GF-D8 (cell line): ENCODE measurements at places on chromosomes 2 and 18.
A peak's percentile ranks its signal among the peaks of the same experiment; 100 is the strongest.

GRCh38 chr2:150621526-150622213, 134.2 kb upstream of the RND3 start:
- DNase-seq = no peak

DNA sequence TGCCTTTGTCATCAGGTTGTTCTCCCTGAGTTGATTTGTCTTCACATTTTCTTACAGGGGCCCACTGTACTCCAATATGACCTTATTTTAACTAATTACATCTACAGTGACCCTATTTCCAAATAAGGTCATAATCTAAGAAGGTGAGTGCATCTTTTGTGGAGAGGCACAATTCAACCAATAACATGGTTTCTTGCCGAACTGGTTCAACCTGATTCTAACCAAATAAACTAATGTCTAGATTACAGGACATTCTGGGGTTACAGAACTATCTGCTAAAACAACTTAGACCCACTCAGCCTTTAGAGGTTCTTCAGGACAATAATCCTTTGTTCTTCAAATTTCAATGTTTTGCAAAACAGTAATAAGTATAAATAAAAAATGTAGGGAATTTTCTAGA, 496.5 kb upstream of the SOX11 start:
- DNase-seq = no peak

DNA sequence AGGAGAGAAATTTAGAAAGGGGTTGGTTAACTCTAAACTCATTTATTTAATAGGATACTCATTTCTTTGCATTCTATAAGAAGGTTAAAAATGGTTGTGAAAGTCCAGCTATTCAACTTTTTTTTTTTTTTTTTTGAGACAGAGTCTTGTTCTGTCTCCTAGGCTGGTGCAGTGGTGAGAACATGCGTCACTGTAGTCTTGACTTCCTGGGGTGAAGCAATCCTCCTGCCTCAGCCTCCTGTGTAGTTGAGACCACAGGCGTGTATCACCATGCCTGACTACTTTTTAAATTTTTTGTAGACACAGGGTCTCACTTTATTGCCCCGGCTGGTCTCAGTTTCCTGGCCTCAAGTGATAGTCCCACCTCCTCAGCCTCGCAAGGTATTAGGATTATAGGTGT, 11.9 kb downstream of the ELP2 start:
- no peak for DNase-seq

DNA sequence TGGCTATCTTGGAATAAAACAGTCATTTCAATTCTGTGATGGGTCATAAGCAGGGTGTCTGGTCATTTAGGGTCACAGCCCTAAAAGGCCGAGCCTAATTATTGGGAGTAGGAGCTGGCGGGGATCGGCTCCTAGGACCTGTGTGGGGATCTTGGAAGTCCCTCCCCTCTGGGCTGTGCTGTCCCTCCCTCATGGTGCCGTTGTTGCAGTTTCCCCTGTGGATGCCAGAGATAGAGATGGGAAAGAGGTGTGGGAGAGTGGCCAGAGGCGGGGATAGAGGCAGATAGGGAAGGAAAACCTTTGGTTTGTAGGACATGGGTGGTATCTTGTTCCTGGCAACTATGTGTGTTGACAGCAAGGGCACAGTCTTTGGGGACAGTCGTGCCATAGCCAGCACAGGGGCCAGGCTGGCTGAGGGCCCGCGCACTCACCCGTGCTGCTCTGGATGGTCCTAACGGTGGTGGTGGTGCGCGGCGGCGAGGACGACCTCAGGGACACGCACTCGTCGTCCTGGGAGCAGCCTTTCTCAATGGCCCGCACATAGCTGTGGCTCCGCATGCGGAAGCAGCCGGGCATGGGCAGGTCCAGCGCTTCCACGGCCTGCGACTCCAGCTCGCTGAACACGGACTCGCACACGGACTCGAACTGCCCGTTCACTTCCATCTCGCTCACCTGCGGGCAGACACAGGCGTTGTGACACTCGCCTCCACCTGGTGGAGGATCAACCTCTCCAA, 278.9 kb downstream of the TGIF1 start:
- no peak for DNase-seq

DNA sequence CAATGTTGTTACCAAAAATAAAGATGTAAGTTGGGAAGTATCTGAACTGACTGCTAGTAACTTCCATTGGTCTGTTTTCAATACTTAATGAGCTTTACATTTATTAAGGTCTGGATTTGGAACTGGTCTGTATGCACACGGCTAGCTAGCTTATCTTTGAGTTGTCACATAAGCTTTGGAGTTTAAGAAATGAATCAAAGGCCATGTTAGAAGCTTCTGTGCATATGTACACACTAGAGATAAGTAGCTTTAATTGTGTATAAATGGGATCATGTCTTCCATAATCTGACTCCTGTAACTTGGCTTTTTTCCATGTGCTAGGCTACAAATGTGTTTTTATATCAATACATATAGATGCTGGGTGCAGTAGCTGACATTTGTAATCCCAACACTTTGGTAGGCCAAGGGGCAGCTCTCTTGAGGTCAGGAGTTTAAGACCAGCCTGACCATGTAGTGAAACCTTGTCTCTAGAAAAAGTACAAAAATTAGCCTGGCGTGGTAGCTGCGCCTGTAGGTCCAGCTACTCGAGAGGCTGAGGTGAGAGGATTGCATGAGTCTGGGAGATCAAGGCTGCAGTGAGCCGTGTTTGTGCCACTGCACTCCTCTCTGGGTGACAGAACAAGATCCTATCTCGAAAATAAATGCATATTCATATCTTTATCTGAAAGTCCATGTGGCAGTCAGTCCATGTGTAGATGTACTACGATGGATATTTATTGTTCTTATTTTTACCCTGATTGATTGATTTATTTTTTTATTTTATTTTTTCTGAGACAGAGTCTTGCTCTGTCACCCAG, 27.2 kb downstream of the ATIC start:
- no peak for DNase-seq

- no peak for DNase-seq
These were observed 218.0 kb upstream of the TRIB2 start for GRCh38 chr2:12498704-12499103.

GRCh38 chr2:134952608-134953007, 34.0 kb downstream of the CCNT2 start:
- DNase-seq = no peak

- no peak for DNase-seq
These were observed 669 bp downstream of the MARCHF7 start for GRCh38 chr2:159712929-159713420.

- DNase-seq = no peak
These were observed 541.7 kb downstream of the ERBB4 start for GRCh38 chr2:211996857-211997256.

DNA sequence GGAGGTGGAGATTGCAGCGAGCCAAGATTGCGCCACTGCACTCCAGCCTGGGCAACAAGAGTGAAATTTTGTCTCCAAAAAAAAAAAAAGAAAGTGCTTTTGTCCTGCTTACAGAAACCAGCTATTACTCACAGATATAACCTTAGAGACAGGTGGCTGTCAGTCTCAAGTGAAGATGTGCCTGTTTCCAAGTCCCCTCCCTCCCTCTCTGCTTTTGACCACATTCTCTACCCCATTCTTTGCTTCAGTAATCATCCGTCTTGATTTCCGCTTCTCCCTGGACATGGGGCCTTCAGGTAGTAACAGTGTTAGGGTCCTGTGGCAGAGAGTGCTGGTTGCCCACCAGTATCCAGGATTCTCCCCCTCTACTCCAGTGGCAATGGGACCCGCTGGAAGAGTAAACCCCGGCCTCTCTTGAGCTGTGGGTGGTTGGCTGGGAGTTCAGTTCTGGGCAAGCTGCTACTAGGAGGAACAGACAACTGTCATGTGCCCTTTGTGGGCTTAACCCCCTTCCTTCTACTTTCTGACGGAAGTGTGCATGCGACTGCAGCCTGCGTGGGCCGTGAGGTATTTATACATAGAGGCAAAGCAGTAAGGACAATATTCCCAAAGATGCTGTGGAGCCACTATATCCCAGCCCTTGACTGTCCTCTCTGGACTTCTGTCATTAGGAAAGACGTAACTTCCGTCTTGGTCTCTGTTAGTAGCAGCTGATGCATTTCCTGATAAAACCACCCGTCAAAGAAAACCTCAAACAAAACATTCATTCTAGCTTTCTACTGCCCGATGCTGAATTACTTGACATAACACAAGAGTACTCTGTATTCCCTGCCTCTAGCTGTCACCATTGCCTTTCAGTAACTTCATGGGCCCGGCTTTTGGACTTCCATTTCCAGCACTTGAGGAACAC, 17.8 kb downstream of the PDCL3 start:
- DNase-seq = peak; percentile 63

- DNase-seq = no peak
These were observed 100.3 kb downstream of the DAW1 start for GRCh38 chr2:227971619-227972230.

GRCh38 chr2:149383340-149383739, 53.0 kb downstream of the LYPD6 start:
- DNase-seq = no peak

DNA sequence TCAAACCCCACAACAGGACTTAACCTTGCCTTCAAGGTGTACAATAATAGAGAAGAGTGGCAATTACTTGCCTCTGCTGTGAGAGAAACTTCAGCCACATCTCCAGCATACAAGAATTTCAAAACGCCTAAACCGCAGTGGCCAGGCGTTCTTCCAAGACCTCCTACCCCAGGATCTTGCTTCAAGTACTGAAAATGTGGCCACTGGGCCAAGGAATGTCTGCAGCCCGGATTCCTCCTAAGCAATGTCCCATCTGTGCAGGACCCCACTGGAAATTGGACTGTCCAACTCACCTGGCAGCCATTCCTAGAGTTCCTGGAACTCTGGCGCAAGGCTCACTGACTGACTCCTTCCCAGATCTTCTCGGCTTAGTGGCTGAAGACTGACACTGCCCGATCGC, 2.8 kb upstream of the CYB5A start:
- no peak for DNase-seq

DNA sequence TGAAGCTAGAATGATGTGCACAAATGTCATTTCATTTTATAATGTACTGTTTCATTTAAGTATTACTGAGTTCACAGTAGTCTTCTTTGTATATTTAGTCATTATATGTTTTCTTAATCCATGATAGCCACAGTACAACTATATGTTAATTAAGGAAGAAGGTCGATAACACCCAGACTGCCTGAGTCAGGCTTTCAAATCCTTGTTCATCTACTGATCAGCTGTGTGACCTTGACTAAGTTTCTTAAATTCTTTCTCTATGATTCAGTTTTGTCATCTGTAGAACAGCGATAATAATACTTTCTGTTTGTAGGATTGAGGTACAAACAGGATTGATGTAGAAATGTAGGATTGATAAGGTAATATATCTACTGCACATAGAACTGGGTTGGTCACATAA, 5.4 kb downstream of the GCC2 start:
- no peak for DNase-seq

GRCh38 chr18:36349552-36349951, 52.0 kb downstream of the FHOD3 start:
- DNase-seq = no peak

- DNase-seq = no peak
These were observed 146.3 kb downstream of the RTN4 start for GRCh38 chr2:54903736-54904554.

DNA sequence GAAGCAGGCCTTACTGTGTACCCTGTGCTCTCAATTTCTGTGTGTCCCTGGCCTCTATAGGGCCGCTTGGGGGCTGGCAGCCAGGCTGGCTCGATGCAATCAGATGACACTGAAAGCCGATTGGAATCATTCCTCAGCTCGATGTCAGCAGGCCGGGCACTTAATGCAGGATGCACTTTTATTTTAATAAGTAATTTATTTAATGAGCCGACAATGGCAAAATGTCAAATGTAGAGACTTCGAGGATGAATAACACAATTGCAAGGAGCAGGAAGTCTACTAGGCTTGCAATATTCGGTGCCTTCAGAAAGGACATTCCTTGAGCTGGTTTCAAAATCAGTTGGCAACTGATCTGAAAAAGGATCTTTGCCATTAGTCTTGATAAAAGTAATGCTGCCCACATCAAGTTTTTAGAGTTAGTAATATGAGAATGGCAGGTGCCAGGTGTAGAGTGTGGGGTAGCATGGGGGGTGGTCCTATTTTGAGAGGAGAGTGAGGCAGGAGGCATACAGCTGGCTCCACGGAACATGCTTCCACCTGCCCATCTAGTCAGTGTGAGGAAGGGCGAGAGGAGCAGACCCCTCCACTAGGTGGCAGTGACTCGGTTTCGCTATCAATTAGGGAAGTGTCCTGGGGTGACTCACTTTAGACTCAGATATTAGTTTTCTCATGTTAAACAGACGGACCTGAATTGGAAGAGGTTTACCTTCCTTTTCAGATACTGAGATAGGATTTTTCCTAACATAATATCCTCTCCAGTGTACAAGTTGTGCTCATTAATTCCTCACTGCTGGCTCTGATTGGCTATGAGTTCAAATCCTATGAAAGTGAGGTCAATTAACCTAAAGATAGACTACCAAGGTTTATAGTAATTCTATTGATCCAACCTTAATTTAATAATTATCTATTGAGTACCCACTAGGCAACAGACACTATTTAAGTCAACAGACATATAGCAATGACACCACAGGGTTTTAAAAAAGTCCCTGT, 80.9 kb downstream of the NABP1 start:
- no peak for DNase-seq

GRCh38 chr2:226910384-226910783, 74.5 kb downstream of the RHBDD1 start:
- DNase-seq = no peak

- no peak for DNase-seq
These were observed 437.4 kb downstream of the PIK3C3 start for GRCh38 chr18:42392416-42392815.

DNA sequence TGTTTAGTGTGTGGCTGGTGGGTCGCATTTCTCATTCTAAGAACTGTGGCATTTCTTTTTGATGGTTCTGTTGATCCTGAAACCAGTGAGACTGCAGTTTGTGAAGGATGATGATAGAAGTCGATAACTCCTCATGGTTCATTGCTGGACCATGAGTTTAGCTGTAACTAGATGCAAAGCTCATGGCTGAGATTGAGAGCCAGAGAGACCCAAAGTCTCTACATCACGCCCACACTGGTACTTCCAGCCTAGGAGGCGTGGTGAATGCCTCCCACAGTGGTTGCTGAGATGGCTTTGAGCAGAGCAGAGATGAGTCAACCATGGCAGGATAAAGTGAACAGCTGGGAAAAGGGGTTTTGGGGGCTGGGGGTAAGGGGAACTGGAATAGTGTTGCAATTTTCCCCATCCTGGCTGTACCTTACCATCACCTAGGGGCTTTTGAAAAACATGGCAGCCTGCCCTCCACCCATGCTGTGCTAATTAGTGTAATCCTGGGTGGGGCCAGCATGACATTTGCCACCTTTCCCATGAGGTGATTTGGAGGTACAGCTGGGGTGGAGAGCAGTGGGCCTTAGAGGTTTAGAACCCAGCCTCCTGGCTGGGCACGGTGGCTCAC, 24.1 kb downstream of the INPP4A start:
- DNase-seq = no peak

- DNase-seq = no peak
These were observed 127.8 kb downstream of the NXPH2 start for GRCh38 chr2:138652378-138652777.

- no peak for DNase-seq
These were observed 110.9 kb downstream of the NAB1 start for GRCh38 chr2:190759749-190760213.

GRCh38 chr2:222595581-222595980, 60.3 kb downstream of the FARSB start:
- no peak for DNase-seq

GRCh38 chr2:175884697-175885393, 117.2 kb downstream of the LNPK start:
- DNase-seq = no peak
